ENCODE measurements at places on chromosomes 4 and X.

DNA sequence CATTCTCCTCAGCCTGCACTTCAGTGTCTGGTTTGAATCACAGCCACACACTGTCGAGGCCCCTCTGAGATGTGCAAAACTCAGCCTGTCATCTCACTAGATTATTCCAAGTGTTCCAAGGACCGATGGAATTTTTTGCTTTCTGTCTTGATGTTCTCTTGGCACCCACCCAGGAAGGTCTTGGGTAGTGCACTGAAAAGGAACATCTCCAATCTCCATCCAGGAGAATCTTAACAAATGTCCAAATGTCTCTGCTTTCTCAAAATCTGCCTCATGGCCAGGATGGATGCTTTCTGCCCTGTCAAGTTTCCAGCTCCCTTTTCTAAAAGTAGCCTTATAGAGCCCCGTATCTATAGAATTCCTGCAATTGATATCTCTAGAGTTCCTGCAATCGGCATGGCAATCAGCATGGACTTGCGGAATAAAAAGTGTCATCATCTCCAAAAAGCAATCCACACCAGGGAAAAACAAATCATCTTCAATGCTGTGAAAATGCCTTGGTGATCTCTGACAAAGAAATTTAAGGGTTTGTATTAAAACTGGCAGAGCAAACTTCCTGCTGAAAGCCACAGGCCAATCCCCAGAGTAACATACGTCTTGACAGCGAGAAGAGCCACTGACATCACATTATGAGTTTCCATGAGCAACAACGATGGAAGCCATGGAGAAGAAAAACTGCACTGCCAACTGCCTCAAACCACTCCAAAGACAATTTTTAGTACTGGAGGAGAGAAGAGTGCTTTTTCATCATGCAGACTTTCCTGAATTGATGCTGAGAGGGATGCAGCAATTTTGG lies 215.3 kb upstream of the FAM9B start:
- DNase-seq = no peak

GRCh38 chr4:105422207-105422920 lies 51.5 kb downstream of the PPA2 start:
- DNase-seq = no peak

- no peak for DNase-seq
These were observed 10.3 kb downstream of the FHDC1 start for GRCh38 chr4:152946446-152946845.

DNA sequence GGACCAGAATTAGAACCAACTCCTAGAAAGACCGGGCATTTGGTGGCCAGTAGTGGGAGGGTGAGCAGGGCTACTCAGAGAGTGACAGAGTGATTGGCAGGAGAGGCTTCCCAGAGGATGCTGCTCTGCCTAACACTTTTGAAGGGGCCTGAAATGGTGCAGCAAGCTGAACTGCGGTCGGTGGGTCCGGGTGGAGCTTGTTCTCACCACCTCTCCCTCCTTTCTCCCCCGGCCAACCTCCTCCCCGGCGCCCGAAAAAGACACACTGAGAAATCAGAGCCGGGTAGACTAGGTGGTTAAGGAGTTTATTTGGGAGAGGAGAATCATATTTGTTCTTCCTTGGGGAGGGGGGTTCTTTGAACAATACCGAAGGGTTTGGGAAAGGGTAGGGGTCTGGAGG lies 1.4 kb upstream of the PRICKLE3 start:
- DNase-seq = no peak

DNA sequence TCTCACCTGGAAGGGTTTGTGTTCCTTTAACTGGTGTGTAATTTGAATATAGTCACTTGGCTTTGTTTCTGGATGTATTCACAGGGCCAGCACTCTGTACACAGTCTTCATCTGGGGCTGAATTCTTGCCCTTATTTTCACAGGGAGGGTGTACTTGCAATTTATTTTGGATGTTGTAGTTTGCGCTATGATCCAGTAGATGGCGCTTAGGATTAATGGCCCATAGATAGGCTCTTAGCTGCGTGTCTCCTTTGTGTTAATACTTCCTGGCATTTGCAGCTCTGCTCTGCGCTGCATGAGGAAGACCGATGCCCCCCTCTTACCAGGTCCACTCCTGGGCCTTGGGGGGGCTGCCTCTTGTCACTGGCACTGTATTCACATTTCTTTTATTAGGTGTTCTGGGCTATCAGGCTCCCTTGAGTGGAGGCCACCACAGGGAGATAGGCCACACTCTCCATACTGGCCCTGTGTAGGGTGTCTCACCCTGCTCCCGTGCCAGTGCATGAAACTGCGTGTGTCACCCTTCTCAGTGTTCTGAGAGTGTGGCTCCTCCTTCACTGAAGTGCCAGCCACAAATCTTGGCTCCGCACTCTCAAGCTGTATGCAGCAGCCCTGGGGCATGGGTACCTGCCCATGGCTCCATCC lies 562.2 kb downstream of the ZIC3 start:
- peak; percentile 16 for DNase-seq

Data from neural crest cell (in vitro differentiated cells).